PC-3 (cell line): ENCODE measurements at places on chromosomes 13 and 19.
A peak's percentile ranks its signal among the peaks of the same experiment; 100 is the strongest.

DNA sequence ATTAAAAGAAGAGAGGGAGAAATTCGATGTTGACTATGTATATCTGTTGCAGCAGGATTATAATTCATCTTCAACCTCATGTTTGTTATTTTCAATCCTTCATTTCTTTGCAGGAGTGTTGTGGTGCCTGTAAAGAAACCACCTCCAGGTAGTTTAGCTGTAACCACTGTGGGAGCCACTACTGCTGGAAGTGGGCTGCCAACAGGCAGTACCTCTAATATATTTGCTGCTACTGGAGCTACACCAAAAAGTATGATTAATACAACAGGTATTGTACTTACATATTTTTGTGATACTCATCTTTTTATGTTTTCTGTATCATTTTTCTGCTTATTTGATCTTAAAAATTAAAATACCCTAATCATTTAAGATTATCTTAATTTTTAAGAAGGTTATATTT is 266.5 kb downstream of the NBEA start:
- DNase-seq: peak; percentile 35

DNA sequence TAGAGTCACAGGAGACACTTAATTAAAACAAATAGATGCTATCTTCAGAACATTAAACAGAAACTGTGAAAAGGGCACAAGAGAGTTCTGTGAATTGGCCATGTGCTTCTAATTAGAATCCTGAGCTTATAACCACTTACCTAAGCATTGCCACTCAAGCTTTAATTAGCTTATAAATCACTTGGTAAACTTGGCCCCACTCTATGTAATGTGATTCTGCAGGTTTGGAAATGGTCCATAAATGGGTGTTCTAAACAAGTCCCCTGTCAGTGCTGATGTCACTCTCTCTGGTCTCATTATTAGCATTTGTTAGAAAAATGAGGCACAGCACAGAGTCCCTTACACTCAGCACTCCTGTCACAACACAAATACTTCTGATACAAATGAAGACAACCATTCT is 18.0 kb downstream of the ZNF91 start:
- no peak for DNase-seq

GRCh38 chr13:108350579-108350978 is 81.1 kb downstream of the TNFSF13B start:
- no peak for DNase-seq

DNA sequence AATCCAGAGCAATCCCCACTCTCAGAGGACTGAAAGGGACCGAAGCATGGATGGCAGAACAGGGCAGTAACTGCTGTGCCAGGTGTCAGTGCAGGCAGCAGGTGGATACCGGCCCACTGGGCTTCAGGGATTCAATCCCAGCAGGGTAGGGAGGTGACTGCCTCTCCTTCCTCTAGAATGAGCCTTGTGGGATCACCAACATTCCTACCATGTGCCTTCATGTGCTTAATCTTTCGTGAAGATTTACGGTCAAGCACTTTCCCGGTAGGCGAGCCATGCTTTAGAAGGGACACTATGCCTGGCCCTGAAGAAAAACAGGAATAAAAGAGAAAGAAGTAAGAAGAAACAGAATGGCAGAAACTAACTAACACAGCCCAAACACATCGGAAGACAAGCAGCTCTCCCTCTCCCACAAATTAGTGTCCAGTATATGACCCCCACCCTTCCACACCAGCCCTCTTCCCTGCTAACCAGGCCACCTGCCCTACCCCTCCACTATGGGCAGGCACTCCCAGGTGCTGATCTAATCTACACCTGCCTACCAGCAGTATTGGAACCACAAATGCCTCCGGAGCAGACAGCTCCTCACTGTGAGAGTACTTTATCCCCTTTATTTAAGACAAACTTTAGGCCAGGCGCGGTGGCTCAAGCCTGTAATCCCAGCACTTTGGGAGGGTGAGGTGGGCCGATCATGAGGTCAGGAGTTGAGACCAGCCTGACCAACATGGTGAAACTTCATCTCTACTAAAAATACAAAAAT is 162.5 kb downstream of the NUFIP1 start:
- DNase-seq: no peak

GRCh38 chr13:109154966-109155761 is 525.8 kb downstream of the MYO16 start:
- DNase-seq: peak; percentile 64

DNA sequence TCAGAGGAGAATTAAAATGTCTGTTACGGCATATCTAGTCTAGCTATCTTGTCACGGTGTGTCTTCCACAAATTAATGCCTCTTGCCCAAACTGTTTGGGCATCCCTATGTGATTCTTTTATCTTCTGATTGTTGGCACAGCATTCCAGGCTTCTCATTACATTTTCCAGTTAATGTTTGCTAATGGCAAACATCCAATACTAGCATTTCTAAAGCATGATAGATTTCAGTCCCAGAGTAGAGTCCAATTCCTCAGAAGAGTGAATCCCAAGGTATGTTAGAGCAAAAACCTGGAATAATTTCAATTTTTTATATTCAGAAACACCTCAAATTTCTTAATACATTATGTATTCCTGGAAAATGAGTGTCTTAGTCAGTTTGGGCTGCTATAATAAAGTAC is 684.5 kb upstream of the SLITRK1 start:
- DNase-seq: no peak

GRCh38 chr13:46648166-46648607 is 95.2 kb downstream of the LRCH1 start:
- peak; percentile 13 for DNase-seq

DNA sequence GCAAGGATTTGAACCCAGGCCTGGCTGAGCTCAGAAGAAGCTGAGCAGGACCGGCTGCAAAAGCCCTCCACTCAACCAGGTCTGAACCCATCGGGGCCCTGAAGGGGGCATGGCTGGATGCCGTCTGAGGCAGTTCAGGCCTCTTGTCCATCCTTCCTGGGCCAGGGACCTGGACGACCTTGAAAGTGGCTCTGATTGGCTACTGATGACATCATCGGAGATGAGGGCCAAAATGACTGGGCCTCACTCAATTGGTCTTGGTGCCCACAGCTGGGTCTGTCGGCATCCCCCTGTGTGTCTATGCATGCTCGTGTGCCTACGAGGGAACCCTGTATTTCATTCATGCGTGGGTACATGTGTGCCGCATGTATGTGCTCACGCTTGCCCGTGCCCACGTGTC is 71.8 kb downstream of the PTPRS start:
- no peak for DNase-seq

GRCh38 chr13:47291107-47291656 is 394.3 kb upstream of the HTR2A start:
- peak; percentile 5 for DNase-seq

DNA sequence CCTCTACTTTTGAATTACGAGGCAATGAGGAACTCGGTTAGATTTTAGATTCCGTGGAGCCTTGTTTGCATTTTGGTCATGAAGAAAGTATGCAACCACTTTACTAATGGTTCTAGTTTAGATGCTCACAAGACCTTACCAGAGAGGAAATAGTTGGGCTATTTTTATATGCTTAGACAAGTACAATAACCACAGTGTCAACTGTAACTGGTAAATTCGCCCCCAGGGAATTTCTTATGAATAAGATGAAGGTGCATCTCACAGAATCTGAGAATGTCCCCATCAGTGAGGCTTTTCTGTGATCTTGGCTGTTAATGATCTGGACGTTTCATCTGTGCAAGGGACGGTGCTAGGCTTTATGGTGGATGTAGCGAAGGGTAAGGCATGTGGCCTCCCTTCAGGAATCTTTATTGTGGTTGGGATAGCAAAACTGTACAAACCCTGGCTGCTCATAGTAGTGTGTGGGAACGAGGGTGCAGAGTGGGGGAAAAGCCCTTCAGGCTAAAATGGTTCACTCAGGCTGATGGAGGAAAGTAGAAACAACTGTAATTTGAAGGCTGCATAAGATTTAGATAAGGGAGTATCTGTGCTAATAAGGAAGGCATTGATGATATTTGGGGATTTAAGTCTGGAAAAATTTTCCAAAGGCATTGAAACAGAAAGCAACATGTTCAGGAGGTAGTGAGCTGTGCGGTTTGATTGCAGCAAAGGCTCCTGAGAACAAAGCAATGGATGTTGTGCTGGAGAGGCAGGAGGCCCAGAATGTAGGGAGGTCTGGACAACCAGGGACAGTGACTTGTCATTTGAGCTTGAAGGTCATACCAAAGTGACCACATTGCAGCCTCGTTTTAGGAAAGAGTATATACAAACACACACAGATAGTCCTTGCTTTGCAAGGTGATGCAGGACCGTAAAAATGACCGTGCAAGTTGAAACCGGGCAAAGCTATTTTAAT is 28.4 kb downstream of the UBAC2 start:
- DNase-seq: peak; percentile 78
